GOT3 (cell line): ENCODE measurements at places on chromosomes 5 and 9.

- DNase-seq: no peak
Measured at GRCh38 chr5:136682986-136683385, 317.6 kb upstream of the TRPC7 start.

DNA sequence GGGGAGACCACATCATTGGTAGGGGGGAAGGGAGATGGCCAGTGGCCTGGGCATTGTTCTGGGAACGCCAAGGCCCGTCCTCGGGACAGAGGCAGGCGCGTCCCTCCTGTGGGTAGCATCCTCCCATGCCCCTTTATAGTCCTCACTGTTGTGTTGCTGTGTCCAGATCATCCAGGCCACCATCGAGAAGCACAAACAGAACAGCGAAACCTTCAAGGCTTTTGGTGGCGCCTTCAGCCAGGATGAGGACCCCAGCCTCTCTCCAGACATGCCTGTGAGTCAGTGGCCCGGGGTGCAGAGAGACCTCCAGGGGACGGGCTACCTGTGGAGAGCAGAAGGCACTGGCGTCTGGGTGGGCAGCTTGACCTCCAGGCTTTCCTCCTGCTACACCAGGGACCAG, 38.4 kb upstream of the SUSD3 start:
- DNase-seq: no peak

DNA sequence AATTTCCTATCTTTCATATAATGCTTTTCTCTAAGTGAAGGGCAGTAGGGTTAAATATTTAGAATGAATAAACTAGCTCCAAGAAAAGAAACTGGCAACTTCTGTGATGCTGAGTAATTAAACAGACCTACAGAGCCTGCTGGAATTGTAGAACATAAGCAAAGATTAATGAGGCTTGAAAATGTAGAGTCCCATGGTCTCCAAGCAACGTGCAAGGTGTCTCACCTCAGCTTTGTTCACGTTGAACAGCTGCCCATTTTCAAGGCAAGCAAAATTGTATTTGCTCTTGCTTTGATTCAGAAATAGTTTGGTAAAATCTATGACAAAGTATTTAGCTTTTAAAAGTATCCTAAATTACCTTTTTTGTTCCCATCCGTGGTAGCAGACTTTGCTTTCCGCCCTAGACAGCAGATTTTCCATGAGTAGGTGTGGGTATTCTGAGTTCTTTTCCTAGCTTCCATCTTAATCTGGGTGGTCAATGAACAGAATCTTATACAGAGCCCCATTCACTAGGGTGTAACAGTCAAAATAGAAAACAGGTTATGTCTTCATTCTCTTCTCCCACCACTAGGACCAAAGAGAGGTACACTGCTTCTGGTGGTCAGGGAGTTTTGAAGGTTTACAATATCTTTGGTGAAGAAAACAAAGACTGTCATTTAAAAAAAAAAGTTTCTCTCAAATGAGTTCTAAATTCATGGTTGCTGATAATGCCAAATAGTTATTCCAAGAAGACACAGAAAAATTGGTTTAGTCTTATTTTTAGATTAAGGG, 52.1 kb upstream of the TYRP1 start:
- no peak for DNase-seq

DNA sequence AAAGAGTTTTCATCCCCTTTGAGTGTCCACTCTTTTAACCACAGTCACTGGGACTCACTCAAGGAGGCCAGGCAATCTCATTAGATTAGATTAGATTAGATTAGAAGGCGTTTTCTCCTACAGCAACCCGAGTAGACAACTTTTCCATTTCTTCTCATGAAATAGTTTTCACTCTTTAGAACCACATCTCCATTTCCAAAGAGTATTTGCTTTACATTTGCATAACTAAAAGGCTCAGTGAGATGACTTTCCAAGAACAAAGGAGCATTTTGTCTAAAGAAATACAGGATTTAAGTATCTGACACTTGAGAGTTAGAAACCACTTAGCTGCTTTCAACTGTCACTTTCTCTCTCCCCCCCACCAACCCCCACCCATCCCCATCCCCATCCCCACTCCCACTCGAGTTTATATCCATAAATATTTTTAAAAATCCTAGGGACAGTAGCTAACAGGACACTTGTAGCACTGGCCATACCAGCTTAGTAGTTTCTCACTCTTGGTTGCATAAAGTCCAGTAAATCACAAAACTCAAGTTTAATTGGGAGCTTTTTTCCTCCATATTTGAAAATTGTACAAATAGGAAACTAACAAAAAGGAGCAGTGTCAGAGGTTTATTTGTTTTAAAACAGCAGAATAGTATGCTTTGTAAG, 2202.9 kb upstream of the WWC1 start:
- no peak for DNase-seq

- DNase-seq: no peak
Measured at GRCh38 chr5:23994581-23995370, 487.4 kb downstream of the PRDM9 start.

- no peak for DNase-seq
Measured at GRCh38 chr5:129460672-129460935, 506 bp downstream of the ADAMTS19 start.

- DNase-seq: no peak
Measured at GRCh38 chr5:142184988-142185387, 76.4 kb downstream of the NDFIP1 start.

DNA sequence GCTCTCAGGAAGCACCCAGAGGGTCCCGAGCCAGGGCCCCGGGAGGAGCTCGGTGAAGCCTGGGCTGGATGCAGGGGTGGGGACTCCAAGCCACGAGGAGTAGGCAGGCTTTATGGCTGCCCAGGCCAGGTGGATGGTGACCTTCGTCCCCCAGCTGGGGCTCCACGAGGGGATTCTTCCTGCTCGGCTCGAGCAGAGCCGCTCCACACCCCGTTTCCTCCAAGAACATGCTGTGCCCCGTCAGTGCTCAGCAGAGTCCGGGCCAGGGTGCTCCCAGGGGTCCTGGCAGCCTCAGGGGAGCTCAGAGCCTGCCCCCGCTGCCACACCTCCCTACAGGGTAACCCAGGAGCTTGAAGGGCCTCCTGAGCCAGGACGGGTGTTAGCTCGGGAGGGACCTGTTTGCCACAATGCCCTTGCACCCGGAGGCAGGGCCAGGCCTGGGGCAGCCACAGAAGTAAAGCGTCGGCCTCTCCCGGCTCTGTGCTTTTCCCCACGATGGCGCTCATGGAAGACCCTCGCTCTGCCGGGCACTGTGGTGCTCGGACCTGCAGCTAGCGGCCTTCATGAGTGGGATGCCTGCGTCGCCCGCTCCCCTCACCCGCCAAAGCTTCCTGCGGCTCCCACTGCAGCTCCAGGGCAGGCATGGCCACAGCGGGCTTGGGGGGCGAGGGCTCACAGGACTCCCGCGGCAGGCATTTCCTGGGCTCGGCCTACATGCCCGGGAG, 86.8 kb downstream of the KCNT1 start:
- DNase-seq: no peak

- no peak for DNase-seq
Measured at GRCh38 chr5:21237461-21237860, 1249.5 kb upstream of the CDH18 start.

- DNase-seq: no peak
Measured at GRCh38 chr5:77301447-77301883, 91.0 kb downstream of the PDE8B start.

- no peak for DNase-seq
Measured at GRCh38 chr9:129761901-129762369, 9.1 kb upstream of the PTGES start.

GRCh38 chr5:27473307-27474046, 435.1 kb upstream of the CDH9 start:
- no peak for DNase-seq

DNA sequence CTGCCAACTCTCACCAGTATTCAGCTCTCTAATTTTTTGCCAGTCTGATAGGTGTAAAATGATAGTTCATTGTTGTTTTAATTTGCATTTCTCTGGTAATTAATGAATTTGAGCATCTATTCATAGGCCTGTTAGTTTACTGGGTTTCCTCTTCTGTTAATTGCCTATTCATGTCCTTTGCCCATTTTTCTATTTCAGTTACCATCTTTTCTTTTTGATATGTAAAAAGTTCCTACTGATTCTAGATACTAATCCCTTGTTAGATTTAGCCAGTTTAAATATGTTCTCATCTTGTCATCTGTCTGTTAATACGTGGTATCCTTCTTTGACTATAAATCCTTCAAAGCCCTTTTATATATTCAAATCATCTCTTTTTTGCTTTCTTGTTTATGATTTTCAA, 247.8 kb downstream of the ARHGAP26 start:
- no peak for DNase-seq

GRCh38 chr9:106119176-106119575, 424.8 kb downstream of the TMEM38B start:
- no peak for DNase-seq

GRCh38 chr9:70113403-70114022, 69.9 kb downstream of the MAMDC2 start:
- no peak for DNase-seq

DNA sequence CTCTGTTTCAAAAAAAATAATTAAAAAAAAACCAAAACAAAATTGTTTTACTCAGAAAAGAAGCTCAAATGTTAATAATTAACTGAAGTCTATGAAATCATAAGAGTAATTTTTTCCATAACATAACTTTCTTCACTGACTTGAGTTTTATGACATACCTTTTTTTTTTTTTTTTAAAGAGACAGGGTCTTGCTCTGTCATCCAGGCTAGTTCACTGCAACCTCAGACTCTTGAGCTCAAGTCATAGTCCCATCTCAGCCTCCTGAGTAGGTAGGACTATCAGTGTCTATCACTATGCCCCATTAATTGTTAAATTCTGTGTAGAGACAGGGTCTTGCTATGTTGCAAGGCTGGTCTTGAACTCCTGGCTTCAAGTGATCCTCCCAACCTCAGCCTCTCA, 21.9 kb downstream of the SAR1B start:
- DNase-seq: no peak

- DNase-seq: no peak
Measured at GRCh38 chr9:95942016-95942415, 66.5 kb downstream of the ERCC6L2 start.

DNA sequence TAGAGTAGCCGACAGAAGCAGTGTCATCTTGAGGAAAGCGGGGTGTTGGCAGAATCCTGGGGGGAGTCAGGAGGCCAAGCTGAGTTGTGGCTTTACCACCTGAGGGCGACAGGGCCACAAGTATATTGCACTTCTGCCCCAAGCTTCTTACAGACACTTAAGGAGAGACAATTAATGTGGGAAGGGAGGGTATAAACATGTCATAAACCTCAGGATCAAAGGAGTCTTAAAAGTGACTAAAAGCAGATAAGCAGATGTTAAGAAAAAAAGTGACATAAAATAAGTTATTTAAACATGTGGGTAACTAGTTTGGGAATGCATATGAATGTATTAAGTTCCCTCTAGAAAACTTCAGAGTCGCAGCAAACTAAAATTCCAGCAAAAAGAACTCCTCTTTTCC, 63.9 kb downstream of the ERAP1 start:
- DNase-seq: no peak

- DNase-seq: no peak
Measured at GRCh38 chr9:6771722-6772121, 13.9 kb downstream of the KDM4C start.

- DNase-seq: no peak
Measured at GRCh38 chr5:67465537-67466207, 269.1 kb upstream of the CD180 start.

DNA sequence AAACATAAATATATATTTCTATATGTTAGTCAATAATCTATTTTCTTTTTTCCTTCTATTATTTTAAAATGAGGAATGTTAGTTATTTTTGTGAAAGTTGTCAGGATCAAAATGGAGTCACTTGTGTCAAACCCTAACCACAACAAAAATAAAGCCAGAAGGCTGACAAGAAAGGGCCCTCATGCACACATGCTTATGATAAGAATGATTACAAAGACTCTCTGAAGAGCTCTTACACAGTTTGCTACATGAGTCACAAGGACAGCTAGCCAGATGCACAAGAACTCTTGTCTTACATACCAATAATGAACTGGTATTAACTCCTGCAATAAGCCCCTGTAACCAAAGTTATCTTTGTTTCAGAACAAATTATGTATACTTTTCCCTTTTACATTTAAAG, 64.7 kb downstream of the GGTA1 start:
- DNase-seq: no peak

DNA sequence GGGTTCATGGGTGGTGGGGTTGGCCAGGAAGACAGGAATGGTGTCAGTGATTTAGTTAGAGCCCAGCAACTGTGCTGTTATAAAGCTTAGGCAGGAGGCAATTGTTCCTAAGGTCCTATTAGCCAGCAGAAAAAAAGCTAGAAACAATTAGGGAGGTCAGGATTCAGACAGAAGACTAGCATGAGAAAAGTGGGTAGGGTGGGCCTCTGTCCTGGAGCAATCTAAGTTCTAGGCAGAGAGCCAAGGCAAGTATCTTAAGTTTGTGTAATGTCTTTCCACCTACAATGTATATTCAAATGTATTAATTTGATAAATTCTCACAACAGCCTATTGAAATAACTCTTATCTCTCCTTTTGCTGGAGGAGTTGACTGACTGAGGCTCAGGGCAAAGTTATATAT, 6.1 kb upstream of the ZFAND5 start:
- no peak for DNase-seq

DNA sequence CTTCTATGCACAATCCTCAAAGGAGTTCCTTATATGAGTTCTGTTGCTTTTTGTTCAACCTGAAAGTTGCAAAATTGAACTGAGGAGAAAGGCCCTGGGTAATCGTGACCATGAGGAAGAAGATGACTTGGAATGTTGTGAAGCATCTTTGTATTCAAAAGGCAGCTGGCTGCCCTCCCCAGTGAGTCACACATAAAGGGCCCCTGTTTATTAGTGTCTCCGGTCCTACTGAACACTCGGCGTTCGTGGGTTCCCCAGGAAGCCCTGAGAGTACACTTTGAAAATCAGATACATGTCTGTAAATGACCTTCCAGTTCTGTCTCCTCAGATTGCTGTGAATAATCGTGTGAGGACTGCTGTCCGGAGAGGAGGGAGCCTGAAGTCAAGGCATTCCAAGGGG, 73.6 kb downstream of the C9orf153 start:
- no peak for DNase-seq

DNA sequence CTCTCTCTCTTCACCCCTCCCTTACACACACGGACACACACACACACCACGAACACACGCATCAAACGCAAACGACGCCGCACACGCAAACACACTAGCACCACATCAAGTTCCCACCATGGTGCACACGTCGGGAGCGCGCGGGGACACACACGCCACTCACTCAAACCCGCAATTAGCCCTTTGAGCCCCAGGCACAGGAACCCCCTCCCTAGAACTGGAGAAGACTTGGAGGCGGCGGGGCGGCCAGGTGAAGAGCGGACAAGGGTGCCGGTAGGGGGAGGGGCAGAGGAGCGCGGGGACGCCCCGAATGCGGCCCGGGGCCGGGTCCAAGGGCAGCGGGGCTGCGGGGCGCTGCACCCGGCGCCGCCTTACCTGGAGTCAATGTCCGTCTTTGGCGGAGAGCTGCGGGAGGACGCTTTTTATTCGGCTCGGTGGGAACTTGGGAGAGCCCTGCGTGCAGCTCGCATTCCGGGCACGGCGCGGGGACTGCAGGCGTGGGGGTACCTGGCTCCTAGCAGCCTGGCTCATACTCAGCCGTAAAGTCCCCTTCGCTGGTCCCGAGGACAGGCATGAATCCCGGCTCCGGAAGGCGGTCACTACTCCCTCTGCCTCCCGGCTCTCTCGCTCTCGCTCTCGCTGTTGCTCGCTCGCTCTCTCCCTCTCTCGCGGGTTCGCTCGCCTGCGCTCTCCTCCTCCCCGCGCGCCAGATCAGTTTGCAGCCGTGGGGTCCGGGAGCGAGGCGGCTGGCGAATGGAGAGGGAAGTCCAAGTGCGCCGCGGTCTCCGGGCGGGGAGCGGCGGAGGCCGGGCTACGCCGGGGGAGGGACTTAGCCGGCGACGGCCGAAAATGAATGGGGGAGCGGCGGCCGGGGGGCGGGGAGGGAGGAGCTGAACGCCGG, at the start of gene BRINP1:
TSS of gene BRINP1 (minus strand) at position 755 of the 901 bp plus-strand sequence. CDS start 56,080 bp downstream, outside the sequence.
- DNase-seq: no peak
